Left renal pelvis (tissue), 4 donors: ENCODE measurements at places on chromosomes 2 and 18.

GRCh38 chr2:64029116-64029665, 10.0 kb upstream of the VPS54 start:
- DNase-seq: no peak

- no peak for DNase-seq
Observed at GRCh38 chr18:49819823-49820671, 6.7 kb upstream of the ACAA2 start.

DNA sequence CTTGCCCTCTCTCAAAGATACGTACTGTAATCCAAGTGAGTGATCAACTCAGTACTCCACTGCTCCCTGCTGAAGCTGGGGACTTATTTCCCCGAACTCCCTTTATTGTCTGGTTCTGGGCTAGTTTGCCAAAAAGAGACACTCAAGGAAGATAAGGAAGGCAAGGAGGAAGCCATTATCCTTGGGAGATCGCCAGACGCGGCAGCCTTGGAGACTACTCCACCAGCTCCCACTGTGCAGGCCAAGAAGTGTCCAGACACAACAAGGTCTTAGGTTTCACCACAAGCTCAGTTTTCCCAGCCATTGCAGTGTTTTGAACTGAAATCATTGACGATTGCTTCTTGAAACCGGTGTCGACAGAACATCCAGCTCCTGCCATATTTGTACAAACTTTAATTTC, 439.6 kb upstream of the UBE2E3 start:
- DNase-seq: no peak

DNA sequence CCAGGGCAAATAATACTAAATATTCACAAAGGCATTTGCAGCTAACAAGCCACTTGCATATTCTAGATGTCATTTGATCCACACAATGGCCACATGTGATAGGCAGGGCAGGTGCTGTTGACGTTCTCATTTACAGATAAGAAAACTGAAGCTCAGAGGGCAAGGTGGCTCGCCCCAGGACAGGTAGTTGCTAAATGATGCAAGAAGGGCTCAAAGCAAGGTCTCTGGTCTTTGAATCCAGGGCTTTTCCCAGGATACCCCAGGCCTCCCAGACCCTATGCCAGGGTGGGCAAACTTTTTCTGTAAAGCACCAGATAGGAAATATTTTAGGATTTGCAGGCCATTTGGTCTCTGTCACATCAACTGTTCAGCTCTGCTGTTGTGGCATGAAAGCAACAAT, 35.1 kb downstream of the LOXHD1 start:
- no peak for DNase-seq

- no peak for DNase-seq
Observed at GRCh38 chr2:150126839-150127238, 360.6 kb downstream of the RND3 start.

- no peak for DNase-seq
Observed at GRCh38 chr2:40016151-40016885, 237.3 kb upstream of the THUMPD2 start.

- no peak for DNase-seq
Observed at GRCh38 chr2:67917332-67918054, 145.3 kb downstream of the C1D start.

DNA sequence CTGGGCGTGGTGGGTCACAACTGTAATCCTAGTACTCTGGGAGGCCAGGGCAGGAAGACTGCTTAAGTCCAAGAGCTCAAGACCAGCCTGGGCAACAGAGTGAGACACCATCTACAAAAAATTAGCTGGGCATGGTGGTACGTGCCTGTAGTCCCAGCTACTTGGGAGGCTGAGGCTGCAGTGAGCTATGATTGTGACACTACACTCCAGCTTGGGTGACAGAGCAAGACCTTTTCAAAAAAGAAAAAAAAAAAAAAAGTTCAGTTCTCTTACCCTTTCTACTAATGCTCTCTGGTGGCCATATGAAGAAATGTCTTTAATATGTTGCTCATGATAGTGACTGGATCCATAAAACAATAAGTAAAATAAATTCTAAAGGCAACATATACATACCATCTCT, 14.9 kb downstream of the TYW5 start:
- DNase-seq: no peak

- no peak for DNase-seq
Observed at GRCh38 chr18:48038636-48039035, 108.2 kb upstream of the SMAD2 start.
